ENCODE measurements at places on chromosomes 16 and 17. TPM values are rescaled to one million over a fixed set of nuclear protein-coding genes. Genes with fewer than 3 reads are reported as not detected.
A peak's percentile ranks its signal among the peaks of the same experiment; 100 is the strongest.

SPSB3 gene
- 74.1 TPM for total RNA-seq

IKZF3 gene
- 83.5 TPM for total RNA-seq

MYCBPAP gene
- total RNA-seq, result 4.0 TPM

DNA sequence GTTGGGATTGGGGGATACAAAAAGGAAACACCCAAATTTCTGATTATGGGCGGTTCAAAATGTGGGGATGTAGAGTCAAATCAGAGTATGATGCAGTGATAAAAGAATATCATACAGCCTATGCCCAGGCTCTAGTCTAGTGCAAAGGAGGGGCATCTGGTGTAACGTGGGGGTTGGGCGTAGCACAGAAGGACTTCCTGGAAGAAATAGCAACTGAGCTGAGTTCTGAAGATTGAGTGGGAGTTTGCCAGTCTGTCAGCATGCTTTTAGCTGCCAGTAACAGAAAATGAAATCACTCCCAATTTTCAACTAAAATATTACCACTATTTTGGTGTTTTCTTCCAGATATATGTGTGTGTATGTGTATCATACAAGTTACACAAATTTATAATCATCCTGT is 196.9 kb downstream of the SPECC1 start:
- DNase-seq, result no peak

DNA sequence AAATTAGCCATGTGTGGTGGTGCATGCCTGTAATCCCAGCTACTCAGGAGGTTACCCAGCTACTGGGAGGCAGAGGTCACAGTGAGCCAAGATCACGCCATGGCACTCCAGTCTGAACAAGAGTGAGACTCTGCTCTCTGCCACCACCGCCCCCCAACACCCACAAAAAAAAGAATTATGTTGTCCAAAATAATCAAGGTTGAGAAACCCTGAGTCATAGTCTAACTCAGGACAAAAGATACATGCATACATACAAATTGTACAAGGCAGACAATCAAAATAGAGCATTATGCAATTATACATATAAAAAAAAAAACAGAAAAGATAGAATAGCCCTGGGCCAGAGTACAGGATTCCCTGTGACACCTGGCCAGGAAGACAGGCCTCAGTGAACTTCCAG is 6.6 kb upstream of the KPNB1 start:
- DNase-seq, result no peak

DNA sequence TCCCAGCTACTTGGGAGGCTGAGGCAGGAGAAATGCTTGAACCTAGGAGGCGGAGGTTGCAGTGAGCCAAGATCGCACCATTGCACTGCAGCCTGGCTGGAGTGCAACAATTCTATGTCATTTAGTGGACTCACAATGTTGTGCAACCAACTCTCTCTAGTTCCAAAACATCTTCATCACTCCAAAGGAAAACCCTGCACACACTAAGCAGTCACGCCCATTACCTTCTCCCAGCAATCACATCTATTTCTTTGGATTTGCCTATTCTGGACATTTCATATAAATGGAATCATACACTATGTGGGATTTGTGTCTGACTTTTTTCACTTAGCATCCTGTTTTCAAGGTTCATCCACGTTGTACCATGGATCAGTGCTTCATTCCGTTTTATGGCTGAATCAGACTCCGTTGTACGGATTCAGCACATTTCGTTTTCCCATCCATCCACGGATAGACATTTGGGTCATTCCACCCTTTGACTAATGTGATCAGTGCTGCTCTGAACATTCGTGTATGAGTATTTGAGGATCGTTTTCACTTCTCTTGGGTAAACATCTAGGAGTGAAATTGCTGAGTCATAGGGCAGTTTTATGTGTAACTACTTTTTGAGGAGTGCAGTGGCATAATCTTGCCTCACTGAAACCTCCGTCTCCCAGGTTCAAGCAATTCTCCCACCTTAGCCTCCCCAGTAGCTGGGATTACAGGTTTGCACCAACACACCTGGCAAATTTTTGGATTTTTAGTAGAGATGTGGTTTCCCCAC is 45.4 kb upstream of the EMP2 start:
- no peak for DNase-seq

DNA sequence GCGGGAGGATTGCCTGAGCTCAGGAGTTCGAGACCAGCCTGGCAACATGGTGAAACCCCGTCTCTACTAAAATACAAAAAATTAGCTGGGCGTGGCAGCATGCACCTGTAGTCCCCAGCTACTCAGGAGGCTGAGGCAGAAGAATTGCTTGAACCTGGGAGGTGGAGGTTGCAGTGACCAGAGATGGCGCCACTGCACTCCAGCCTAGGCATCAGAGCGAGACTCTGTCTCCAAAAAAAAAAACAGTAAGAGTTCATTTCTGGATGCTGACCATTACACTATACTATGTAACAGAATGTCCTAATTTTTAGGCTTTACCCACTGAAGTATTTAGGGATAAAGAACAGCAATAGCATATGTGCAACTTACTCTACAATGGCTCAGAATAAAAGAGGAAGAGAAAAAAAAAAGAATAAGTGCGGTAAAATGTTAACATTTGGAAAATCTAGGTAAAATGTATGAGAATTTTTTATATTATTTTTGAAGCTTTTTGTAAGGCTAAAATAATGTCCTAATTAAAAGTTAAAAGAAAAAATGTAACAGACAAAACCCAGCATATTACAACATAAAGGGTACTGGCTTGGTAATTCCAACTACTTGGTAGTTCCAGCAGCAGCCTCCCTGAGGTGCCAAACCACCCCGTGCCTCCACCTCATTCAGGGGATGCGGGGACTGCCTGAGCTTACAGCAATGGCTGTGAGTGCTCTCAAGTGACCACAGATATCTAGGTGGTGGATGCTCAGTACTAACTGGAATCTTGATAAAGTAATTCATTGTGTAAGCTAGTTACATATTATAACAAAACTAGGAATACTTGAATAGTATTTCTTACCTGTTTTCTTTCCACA is 10.9 kb downstream of the COPS3 start:
- peak; percentile 35 for DNase-seq

- DNase-seq, result peak; percentile 96
These were observed at the start of gene PAQR4 for GRCh38 chr16:2968738-2969544. PAQR4 (plus strand) TSS chr16:2969348; CDS start chr16:2969675, 327 bp downstream.

GRCh38 chr17:31308372-31309334 is 5.2 kb downstream of the EVI2B start:
- no peak for DNase-seq

DNA sequence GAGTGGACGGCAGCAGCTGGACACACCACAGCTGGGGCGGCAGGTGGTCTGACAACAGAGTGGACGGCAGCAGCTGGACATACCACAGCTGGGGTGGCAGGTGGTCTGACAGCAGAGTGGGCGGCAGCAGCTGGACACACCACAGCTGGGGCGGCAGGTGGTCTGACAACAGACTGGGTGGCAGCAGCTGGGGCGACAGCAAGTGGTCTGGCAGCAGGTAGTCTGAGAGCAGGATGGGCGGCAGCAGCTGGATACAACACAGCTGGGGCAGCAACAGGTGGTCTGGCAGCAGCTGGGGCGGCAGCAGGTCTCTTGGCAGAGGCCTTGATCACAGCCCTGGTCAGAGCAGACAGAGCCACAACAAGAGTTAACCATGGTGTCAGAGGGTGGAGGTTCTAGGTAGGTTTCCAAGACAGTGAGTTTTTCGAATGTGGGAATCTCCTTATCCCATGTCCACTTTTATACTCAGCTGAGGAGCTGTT is at the start of gene KRTAP4-1:
Gene KRTAP4-1 (minus strand): TSS at position 432 of the 482 bp plus-strand sequence. CDS start 57 bp downstream, at position 375.
- no peak for DNase-seq

GRCh38 chr16:52068447-52069074 is 478.4 kb downstream of the TOX3 start:
- DNase-seq, result no peak

- no peak for DNase-seq
These were observed 68.9 kb upstream of the HAS3 start for GRCh38 chr16:69036399-69037091.

- DNase-seq, result no peak
These were observed 31.3 kb upstream of the C17orf78 start for GRCh38 chr17:37344519-37344918.

DNA sequence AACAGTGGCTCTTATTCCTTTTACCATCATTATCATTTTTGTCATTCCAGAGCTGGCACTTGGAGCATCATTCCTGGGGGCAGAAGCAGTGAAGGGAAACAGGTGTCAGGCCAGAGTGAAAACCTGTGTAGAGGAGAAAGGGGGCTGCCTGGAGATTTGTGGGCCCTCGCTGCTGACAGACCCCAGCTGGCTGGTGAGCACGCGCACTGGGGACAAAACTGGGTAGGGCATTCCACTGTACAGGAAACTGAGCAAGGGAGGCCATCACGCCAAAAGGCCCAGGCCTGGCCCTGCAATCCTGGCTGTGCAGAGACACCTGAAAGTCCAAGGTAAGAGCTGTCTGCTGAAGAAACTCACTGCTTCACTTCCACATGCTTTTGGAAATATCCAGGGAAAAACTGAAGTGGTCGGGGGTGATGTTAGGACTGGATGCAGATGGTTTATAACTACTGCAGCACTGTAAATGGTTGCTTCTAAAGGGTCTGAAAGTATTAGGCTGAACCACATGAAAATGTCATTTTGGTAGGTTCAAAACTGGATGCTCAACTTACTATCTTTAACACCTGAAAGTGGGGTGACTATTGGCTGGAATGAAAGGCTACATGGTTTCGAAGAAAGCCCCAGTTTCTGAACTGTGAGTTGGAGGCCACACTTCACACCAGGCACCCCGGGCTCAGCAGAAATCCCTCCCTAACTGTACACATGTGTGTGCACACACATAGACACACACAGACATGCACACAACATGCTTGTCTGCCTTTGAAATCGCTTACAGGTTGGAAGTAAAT is 225.0 kb downstream of the C16orf78 start:
- DNase-seq, result no peak

GRCh38 chr17:41656249-41657023 is 32.1 kb upstream of the KRT17 start:
- no peak for DNase-seq

- no peak for DNase-seq
These were observed 117.9 kb downstream of the SEC14L1 start for GRCh38 chr17:77258638-77259037.

DNA sequence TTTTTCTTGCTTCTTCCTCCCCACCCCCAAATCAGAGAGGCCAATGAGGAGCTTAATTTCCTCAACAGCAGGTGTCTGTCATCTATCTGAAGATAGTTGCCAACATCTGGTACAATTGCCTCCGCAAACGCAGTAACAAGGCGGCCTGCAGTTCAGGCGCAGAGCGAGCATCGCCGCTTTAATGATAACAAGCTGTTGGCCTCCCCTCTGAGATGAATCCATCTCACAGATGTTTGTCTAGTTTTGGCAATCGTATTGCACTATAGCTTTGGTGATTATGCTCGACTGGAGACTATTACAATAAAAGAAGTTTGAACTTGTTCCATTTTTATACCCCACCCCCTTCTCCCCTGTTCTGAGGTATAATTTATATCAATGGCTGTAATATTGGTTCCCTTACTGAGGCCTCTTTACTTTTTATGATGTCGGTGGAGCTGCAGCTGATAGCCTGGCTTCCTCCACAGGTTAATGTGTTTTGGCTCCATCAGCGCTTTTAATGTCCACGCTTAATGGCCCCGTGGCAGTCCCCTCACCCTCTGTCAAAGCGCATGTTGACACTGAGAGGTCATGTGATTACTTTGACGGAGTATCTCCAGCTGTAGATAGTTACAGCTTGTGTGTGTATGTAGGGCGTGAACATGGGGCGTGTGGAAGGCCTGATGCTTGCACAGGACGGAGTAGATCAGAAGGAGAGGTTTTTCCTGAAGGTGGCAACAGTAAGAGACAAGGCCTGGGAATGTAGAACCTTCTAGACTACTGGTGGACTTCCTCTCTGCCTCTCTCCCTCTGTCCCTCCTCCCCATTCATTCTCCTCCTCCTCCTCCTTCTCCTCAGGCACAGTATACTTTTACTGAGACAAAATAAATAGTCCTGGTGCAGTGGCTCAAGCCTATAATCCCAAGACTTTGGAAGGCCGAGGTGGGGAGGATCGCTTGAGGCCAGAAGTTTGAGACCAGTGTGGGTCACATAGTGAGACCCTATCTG is 164.7 kb downstream of the MSI2 start:
- DNase-seq, result no peak

GRCh38 chr17:75645501-75645888 is 12.3 kb downstream of the SMIM5 start:
- no peak for DNase-seq

- peak; percentile 70 for DNase-seq
These were observed 17.1 kb downstream of the TBX2 start for GRCh38 chr17:61416540-61417363.

DNA sequence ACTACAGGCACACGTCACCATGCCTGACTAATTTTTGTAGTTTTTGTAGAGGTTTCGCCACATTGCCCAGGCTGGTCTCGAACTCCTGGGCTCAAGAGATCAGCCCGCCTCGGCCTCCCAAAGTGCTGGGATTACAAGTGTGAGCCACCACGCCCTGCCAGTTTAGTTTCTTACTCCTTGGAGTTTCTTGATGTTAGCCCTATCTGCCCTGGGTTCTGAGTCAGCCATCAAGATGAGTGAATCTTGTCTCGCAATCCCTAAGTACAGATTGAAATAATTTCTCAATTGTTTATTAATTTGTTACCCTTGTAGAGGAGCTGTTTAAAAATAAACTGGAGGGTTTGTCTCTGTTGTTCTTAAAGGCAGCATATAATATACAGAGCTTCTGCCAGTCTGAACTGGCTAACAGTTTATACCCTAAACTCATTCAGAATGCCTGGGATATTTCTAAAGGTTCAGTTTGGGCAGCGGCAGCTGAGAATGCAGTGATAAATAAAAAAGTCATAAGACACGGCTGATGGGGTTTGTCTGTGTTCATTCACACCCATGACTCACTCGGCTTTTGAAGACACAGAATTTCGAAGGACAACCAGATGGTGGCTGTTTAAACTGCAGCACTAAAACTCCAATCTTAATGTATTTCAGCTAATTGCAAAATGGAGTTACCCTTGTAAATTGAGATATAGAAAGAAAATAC is 39.6 kb downstream of the GPRC5B start:
- no peak for DNase-seq

GRCh38 chr17:73227944-73228343 is 33.7 kb downstream of the CPSF4L start:
- DNase-seq, result no peak

GRCh38 chr17:70879401-70879800 is 710.1 kb downstream of the KCNJ2 start:
- no peak for DNase-seq

- DNase-seq, result no peak
These were observed 4.8 kb downstream of the HSD11B2 start for GRCh38 chr16:67435758-67436164.

- no peak for DNase-seq
These were observed 353.1 kb downstream of the FOXL1 start for GRCh38 chr16:86931410-86931941.

Data from activated naive CD8-positive, alpha-beta T cell treated with anti-CD3 and anti-CD28 coated beads, Interleukin-2, amount 10 ng/mL, durations not matched to agents 7 days and 5 days (primary cell).